ENCODE measurements at places on chromosomes 16 and 17. TPM values are rescaled to one million over a fixed set of nuclear protein-coding genes. Genes with fewer than 3 reads are reported as not detected.

Gene PITPNM3
- 0.52 TPM for total RNA-seq

GRCh38 chr17:43546319-43547188 lies at the start of gene ETV4:
Gene ETV4, minus strand, starts transcription at chr17:43546340. Its CDS starts 723 bp downstream, at chr17:43545617.
- H3K4me3 ChIP-seq, result peak within 1 kb of the TSS; percentile 90
- peak within 1 kb of the TSS; percentile 77 for H3K27ac ChIP-seq
- DNase-seq, result peak; percentile 91
- peaks cover 46% of the 10 kb centered on the region for H3K27me3 ChIP-seq
- H3K36me3 ChIP-seq, result no peaks in the 10 kb centered on the region
- H3K4me1 ChIP-seq, result peaks cover 19% of the 10 kb centered on the region

- H3K4me3 ChIP-seq, result no peak overlapping the region
- H3K4me1 ChIP-seq, result peaks cover 46% of the 10 kb centered on the region
- H3K36me3 ChIP-seq, result peaks cover 16% of the 10 kb centered on the region
- DNase-seq, result no peak
- no peaks in the 10 kb centered on the region for H3K27me3 ChIP-seq
Observed at GRCh38 chr16:81638286-81638945, 140.7 kb upstream of the PLCG2 start.

GRCh38 chr16:56610609-56611111 lies 2.3 kb downstream of the MT2A start:
- DNase-seq, result no peak
- peaks cover 75% of the 10 kb centered on the region for H3K4me1 ChIP-seq
- no peaks in the 10 kb centered on the region for H3K27me3 ChIP-seq
- H3K36me3 ChIP-seq, result peaks cover 16% of the 10 kb centered on the region
- peak overlapping the region; percentile 99 for H3K27ac ChIP-seq

Gene DHRS7C
- not detected for total RNA-seq

DNA sequence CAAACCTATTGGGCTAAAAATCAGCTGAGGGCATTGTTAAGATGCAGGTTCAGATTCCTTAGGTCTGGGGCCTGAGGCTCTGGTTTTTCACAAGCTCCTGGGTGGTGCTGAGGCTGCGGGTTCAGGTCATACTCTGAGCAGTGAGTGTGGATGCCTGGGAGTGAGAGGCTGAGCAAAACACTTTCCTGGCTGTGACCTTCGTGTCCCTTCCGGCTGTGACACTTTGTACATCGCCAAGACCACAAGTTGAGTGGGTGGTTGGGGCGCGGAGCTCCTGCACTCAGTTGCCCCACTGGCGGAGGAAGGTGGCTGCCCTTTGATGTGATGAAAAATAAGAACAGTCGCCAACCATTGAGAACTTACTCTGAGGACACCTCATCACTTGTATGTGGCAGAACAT lies 24.8 kb downstream of the CCR7 start:
- peaks cover 77% of the 10 kb centered on the region for H3K4me1 ChIP-seq
- peaks cover 8% of the 10 kb centered on the region for H3K36me3 ChIP-seq
- DNase-seq, result peak; percentile 43
- H3K27me3 ChIP-seq, result no peaks in the 10 kb centered on the region

DNA sequence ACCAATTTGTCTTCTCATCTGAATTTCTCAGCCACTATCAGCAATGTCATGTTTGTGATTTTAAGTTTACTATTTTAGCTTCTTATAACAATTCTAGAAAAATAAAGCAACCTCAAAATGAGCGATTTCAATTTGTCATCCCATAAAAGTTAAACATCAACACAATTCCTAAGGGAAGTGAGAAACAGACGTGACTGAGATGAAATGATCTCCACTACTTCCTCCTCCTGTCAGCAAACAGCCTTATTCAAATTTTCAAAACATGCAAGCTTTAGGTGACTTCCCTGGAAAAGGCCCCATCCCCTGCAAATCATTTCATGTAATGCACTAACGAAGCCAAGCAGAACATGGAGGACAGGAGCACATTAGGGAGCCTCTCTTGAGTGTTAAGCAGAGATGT lies 64.9 kb downstream of the ZNF652 start:
- H3K4me1 ChIP-seq, result no peaks in the 10 kb centered on the region
- DNase-seq, result no peak
- H3K27me3 ChIP-seq, result no peaks in the 10 kb centered on the region
- H3K27ac ChIP-seq, result no peak overlapping the region

DNA sequence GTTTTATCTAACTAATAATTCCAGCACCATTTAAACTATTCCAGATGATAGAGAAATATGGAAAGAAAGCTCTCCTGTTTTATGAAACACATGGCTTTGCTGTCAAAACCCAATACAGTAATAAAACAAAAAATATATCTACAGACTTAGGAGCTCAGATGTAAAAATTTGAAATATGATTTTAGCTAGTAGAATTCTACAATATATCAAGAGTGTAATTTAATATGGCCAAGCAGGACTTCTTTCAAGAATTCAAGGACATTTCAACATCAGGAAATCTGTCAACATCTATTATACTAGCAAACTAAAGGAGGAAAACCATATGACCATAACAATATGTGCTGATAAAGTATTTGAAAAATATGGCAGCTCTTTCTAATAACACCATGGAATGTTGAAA lies 57.5 kb downstream of the CCDC182 start:
- H3K36me3 ChIP-seq, result no peaks in the 10 kb centered on the region

DNA sequence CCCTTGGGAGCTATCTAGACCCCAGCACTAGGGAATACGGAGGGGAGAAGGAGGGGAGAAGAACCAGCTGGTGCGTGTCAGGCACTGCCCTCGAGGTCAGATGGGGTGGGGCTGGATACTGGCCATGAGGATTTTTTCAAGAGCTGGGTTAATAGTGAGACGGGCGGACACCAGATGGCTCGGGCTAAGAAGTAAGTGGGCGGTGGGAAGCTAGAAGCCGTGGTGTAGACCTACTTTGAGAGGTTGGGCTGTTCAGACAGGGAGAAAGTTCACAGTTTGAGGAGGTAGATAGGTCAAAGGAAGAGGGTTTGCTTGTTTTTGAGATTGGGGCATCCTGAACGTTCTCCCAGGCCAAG lies 303.8 kb downstream of the SEC14L1 start:
- no peaks in the 10 kb centered on the region for H3K27me3 ChIP-seq
- H3K4me3 ChIP-seq, result peak overlapping the region; percentile 37
- no peak for DNase-seq
- peak overlapping the region; percentile 99 for H3K27ac ChIP-seq
- H3K36me3 ChIP-seq, result peaks cover 12% of the 10 kb centered on the region

GRCh38 chr17:55463600-55463999 lies 42.0 kb upstream of the MMD start:
- DNase-seq, result no peak
- no peak overlapping the region for H3K27ac ChIP-seq

GRCh38 chr17:51486091-51486490 lies 225.7 kb downstream of the UTP18 start:
- no peak overlapping the region for H3K4me3 ChIP-seq
- H3K27ac ChIP-seq, result no peak overlapping the region
- H3K36me3 ChIP-seq, result no peaks in the 10 kb centered on the region
- peaks cover 4% of the 10 kb centered on the region for H3K27me3 ChIP-seq

Gene PROCA1
- 7.7 TPM for total RNA-seq

DNA sequence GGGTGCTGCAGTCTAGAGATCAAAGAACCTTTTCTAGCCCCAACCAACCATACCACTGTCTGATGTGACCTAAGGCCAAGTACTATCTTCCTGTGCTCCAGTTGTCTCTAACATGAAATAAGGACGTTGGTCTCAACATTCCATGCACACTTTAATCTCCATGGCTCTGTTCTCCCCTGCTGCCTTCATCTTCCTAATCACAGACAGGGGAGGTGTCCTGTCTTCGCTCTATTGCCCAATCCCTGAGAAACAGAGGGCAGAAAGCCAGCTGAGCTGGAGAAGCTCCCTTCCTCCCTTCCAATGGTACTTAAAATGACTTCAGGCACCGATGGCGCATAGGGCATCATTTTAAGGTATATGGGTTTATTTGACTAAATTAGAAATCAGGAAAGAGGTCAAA lies 148.9 kb upstream of the GNAO1 start:
- no peaks in the 10 kb centered on the region for H3K4me1 ChIP-seq
- no peak overlapping the region for H3K4me3 ChIP-seq
- no peaks in the 10 kb centered on the region for H3K36me3 ChIP-seq
- H3K27me3 ChIP-seq, result peaks cover 8% of the 10 kb centered on the region
- H3K27ac ChIP-seq, result no peak overlapping the region
- DNase-seq, result no peak

GRCh38 chr16:17237350-17237944 lies 233.3 kb downstream of the XYLT1 start:
- H3K27ac ChIP-seq, result no peak overlapping the region
- DNase-seq, result no peak
- peaks cover 23% of the 10 kb centered on the region for H3K4me1 ChIP-seq
- H3K4me3 ChIP-seq, result no peak overlapping the region

Gene KRT25
- not detected for total RNA-seq

Gene CEP112
- 1.1 TPM for total RNA-seq

DNA sequence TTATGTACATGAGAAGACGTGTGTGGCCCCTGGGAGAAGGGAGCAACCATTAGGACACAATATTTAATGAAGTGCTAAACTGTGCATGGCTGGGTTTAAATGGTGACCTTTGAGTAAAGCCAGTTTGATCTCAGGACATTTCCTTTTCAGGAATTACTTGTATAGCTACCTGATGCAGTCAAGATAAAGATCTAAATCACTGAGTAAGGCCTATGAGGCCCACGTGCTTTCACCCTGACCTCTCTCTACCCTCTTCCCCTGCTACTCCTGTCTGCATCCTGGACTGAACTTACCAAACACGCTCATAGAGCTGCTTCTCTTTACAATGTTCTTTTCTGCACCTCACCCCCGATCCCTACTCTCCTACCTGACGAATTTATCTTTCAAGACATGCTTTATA lies 98.9 kb downstream of the GRIN2A start:
- H3K27me3 ChIP-seq, result no peaks in the 10 kb centered on the region
- H3K36me3 ChIP-seq, result no peaks in the 10 kb centered on the region
- DNase-seq, result no peak

Gene PERCC1
- not detected for total RNA-seq
